Stimulated activated CD8-positive, alpha-beta memory T cell treated with anti-CD3 and anti-CD28 coated beads, Interleukin-2, amount 100 ng/mL, for 1 hour (primary cell): ENCODE measurements at places on chromosomes 2 and 18.

GRCh38 chr2:235658351-235659174 is 164.7 kb downstream of the AGAP1 start:
- no peak for DNase-seq

DNA sequence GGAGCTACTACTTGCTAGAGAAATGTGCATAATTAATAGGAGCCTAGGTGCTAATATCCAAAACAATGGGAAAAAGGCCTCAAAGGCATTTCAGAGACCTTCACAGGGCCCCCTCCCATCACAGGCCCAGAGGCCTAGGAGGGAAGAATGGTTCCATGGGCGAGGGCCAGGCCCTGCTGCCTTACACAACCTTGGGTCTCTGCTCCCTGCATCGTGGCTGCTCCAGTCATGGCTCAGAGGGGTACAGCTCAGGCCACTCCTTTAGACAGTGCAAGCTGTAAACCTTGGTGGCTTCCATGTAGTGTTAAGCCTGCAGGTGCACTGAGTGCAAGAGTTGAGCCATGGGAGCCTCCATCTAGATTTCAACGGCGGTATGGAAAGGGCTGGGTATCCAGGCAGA is 429.2 kb downstream of the FIGN start:
- no peak for DNase-seq

GRCh38 chr18:7198326-7198725 is 32.6 kb upstream of the LRRC30 start:
- DNase-seq = no peak

DNA sequence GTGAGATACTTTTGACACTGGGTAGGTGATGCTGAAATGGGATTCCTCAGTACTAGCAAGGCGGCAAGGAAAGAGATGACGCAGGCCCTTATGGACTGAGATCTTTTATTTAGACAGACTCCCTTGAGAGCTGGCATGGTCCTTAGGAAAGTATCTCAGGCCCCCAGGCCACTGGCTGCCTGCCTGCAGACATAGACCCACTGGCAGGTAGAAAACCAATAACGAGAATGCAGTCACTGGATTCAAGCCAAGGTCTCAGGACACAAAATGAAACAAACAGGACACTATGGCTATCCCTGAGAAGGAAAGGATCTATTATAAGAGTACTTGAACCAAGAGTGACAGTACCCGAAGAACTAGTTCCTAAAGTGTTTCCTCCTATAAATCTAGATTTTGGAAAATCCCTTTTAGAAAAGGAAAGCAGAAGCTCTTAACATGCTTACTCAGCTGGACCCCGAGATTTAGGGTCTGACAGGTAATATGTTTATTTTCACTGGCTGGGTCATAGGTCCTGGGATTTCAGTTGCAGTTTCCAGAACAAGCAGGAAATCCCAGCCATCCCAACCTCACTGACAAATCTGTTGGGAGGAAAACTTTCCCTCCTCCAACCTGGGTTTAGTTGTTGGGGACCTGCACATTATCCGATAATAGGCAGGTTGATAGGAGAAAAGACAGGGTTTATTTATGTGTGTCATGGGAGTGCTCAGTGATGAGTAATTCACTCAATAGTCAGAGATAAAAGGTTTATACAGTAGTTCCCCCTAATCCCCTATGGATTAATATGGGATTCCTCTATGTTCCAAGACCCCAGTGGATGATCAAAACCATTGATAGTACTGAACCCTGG is 44.5 kb downstream of the COMMD1 start:
- no peak for DNase-seq

GRCh38 chr2:88831792-88832248 is 140.3 kb downstream of the RPIA start:
- no peak for DNase-seq

DNA sequence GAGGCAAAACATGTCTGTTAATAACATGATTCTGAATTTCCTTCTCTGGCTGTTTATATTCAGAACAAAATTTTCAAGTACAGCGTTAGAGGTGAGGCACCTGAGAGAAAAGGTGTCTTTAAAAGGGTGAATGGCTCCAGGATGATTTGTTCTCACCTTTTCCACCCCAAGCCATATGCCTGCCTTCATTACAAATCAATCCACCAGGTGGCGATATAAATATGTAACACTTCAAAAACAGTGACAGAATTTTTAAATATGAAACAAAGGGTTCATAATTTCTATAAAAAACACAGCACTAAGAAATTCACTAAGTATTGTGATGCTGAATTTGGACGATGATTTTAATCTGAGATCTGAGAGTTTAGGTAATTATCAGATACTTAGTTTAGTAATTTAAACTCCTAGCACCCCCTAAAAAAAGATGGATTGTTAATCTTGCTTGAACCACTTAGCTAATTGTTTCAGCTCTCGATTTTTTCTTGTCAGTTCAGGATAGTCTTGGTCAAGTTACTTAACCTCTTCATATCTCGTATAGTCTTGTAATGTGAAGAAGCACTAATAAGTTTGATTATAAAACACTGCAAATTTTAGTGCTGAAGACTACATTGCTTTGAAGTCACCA is 528.8 kb downstream of the CPS1 start:
- no peak for DNase-seq

GRCh38 chr2:8437228-8437948 is 244.5 kb upstream of the ID2 start:
- no peak for DNase-seq

DNA sequence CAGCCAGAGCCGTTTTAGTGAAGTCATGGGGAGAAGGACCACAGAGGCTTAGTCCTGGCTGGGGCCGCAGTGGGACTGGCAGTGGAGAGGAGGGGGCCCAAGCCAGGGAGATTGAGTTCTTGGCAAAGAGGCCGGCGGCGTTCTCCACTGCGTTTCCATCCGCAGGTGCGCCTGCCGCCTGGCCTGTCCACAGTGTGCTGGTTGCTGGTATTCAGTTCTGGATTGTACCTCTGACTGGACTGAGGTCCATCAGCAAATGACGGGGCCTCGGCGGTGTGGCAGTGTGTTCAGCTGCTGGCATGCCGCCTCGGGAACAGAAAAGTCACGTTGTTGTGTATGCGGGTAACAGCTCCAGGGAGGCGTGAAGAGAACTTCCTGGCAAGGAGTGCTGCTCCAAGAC is 36.8 kb downstream of the LRRFIP1 start:
- DNase-seq = no peak

GRCh38 chr18:12827588-12827987 is 56.4 kb downstream of the PTPN2 start:
- no peak for DNase-seq

DNA sequence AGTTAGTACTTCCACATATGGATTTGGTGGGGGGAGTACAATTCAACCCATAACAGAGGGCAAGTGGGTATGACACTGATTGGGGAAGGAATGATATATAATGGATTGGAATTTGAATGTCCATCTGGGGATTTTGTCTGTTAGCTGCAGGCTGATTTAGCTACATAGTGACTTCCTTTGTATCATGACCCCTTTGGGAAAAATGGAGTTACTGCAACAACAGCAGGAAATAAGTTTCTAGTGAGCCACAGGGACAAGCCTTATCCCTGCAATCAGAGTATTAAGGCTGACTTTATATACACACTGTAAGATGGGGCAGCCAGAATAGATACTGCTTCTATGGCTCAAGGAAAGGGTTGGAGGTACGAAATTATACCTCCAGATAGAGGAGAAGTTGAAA is 404.4 kb upstream of the MEIS1 start:
- DNase-seq = no peak

DNA sequence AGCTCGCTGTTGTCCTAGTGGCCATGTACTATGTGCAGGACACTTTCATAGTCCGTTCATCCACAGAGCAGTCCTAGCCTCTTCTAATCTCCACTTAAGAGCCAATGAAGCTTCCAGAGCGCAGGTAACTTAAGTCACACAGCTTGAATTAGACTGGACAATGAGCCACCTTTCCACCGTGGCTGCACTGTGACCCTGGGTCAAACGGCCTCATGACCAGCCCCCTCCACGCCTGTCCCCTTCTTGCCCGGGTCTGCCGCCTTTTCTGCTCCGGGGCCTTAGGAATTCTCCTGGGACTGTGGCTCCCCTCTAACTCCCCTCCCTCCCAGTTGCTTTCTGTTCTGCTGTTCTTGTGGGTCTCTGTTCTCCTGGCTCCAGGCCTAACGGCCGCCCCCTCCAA is 8.4 kb upstream of the PRKCE start:
- no peak for DNase-seq

DNA sequence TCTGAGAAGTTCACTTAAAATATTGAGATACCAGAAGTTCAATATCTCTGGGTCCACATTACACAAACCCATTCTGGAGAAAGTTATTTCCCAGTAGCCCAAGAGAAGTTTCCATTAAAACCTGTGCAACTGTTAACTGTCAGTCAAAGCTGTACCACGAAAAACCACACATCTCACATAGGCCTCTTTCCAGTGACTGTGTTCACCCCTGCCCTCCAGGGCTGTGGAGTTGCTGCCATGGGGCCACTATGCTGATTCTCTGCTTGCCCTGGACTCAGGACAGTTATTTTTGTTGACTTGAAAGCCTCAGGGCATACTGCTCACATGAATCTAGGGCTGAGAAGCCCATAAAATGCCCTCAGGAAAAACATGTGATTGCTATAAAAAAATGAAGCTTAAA is 153.8 kb downstream of the PIEZO2 start:
- DNase-seq = no peak

- DNase-seq = no peak
Observed at GRCh38 chr2:100214265-100214971, 72.0 kb upstream of the AFF3 start.

DNA sequence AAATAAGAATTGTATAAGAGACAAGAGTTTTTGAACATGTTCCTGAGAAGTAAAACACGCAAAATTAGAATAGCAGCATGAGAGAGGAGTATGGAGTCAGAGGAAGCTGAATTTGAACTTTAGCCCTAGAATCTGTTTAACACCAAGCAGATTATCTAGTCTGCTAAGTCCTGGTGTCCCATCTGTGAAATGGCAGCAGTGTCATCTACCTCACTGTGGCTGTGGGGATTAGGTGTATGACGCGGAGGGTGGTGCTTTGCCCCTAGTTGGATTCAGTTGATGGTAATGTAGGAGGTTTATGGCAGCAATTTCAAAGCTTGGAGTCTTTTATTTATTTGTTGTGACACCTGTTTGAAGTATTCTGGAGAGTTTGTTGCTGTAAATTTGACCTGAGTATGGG is 79.2 kb downstream of the ZNF532 start:
- DNase-seq = no peak

DNA sequence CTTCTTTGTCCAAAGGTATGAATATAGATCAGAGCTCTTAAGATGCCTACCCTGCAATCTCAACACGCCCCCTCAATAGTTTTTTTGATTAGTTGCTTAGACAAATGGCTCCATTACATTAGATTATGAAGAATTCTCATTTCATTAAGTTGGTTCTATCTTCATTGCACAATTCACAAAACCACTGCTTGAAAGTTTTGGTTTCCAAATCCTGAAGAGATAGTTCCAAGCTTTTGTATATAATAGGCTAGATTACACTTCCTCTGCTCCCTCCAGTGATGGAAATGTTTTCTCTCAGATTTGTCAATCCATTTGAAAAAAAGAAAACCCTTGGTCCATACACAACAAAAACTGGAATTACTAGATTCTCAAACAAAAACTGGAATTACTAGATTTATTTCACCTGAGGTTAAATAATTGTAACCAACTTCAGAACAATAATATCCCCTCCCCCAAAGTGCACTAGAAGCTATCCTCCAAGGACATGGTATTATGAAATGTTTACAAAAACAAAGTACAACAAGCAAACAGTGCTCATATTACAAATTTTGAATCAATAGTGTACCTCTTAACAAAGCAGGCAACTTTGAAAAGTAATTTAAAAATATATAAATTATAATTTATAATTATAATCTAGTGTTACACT is 6.8 kb upstream of the TLK1 start:
- DNase-seq = no peak

DNA sequence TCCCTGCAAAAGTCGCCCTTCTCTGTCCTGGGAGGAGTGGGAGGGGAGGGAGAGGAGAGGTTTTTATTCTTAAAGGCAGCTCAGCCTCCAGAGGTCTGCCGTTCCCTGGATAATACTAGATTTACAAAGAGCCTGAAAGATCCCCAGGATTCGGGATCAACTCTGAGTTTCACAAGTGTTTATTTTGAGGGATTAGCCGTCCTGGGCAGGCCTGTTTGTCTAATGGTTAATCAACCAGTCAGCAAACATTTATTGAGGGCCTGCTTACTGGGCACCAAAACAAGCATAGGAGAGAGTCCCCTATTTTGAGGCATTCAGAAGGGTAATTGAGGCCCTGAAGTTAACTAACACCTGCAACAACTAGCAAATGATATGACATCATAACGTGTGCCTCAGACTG is 152.6 kb upstream of the SLC1A4 start:
- no peak for DNase-seq

DNA sequence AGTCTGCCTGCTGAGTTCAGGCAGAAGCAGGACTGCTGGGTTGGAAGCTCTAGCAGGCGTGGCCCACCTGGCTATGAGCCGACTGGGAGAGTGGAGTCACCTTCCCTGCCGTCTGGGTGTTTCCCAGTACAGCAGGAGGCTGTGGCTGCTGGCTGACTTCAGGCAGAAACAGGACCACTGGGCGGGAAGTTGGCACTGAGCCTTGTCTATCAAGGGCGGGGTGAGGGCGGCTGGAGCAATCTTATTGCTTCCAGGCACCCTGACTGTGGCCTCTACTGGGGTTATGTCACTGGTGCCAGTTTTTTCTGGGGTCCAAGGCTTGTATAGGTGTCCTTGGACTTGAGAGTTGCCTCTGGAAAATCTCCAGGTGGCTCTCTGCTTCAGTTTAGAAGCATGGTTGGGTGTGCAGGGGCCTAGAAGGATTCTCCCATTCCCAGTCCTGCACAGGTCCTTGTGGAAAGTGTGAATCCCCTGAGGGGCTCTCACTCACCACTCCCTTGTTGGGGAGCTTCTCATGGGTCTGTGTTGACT is 30.5 kb downstream of the LTBP1 start:
- no peak for DNase-seq

DNA sequence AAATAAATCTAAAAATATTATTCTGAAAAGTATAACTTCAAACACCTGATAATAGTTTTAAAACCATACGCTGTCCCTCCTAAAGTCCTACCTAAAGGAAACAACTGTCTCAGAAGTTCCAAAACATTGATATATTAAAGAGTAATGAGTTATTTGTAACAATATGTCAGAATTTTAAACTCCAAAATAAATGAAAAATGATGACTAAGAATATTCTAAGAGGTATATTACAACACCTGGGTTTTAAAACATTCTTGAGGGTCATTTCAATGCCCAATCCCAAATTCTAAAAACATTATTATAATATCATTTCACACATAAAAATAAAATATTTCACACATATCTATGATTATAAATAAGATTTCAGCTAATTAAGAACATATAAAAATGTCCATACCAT is 20.2 kb downstream of the KIDINS220 start:
- DNase-seq = no peak

DNA sequence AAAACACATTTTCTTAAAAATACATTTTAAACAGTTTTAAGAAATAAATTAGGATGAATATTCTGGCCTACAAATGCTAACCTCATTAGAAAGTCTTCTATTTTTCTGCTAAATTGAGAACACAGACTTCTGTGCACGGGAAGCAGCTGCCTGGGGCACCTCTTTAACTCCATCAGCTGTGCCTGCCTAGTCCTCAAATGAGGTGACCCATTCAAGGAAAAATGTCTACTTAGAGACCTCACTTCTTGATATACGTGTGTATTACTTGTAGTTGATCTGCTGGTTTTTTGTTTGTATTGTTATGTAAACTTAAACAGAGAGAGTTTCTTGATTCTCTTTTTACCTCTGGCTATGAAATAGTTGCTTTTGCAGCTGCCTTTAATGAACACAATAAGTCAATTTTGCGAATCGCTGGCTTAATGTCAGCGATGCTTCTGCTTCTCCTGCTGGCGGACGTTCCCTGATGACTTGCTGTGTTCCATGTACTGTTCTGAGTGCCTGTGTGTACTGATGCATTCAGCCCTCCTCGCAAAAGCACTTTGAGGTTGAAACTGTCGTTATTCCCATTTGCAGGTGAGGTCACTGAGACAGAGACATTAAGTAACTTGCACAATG is 88.7 kb upstream of the TXNDC2 start:
- no peak for DNase-seq
